GM13977 (cell line): ENCODE measurements at places on chromosomes 2 and 18.

- DNase-seq: no peak
Observed at GRCh38 chr2:64402876-64403275, 51.1 kb upstream of the LGALSL start.

- no peak for DNase-seq
Observed at GRCh38 chr2:39996653-39997080, 217.6 kb upstream of the THUMPD2 start.

DNA sequence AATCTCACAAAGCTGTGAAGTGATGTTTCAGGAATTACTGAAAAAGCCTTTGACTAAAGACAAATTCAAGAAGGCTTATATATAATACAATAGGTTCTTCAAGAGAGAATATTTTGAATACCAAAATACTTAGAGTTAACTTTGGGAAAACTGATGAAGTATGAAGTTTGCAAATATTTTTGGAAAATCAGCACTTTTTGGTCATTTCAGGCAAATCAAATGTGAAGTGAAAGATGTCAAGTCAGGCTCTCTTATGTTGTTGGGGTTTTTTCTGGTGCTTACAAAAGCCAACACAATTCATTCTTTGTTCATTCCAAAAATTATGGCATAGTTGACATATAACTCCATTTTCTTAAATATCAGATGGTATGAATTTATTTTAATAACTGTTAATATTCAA is 14.7 kb upstream of the ASNSD1 start:
- no peak for DNase-seq

- no peak for DNase-seq
Observed at GRCh38 chr2:195009202-195009601, 647.8 kb upstream of the SLC39A10 start.

DNA sequence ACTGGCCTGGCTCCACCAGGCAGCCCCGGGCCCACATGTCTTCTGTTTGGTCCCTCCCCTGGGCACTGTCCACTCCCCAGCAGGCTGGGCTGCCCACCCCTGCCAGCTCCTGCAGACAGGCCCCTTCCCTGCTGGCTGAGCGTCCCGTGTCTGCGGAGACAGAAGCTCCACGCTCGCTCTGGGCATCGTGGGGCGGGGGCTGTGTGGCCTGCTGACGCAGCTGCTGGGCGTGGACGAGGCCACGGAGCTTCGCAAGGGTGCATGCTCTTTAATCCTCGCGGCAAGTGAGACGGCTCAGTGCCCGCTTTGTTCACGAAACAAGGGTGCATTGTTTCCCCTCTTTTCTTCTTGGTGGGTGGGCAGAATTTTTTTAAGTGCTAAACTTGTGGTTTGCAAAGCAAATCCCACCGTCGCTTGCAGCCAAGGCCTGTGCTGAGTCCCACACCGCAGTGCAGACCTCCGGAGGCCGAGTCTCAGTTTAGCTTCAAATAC is 132.8 kb upstream of the CTDP1 start:
- no peak for DNase-seq

GRCh38 chr2:162433491-162433890 is 89.6 kb downstream of the GCA start:
- no peak for DNase-seq

GRCh38 chr18:59570101-59570775 is 127.0 kb downstream of the CCBE1 start:
- no peak for DNase-seq

GRCh38 chr2:31205186-31205585 is 12.1 kb downstream of the CAPN14 start:
- no peak for DNase-seq

GRCh38 chr2:25899404-25899970 is 21.2 kb upstream of the ASXL2 start:
- no peak for DNase-seq

DNA sequence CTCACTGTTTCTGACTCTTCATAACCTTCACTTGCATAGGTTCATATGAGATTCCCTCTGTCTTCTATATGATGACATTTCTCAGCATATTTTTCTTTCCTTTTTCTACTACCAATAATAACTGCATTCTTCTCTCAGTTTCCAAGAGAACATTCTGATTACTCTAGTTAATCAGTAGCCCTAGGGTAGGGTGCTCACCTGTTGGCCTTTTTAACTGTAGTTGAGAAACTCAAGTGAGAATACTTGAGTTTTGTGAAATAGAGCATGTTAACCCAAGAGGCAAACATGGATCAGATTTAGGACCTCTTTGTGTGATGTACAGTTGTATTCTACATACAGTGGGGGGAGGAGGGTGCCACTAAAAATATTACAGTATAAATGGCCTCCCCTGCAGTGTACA is 308.0 kb downstream of the CMPK2 start:
- DNase-seq: no peak

GRCh38 chr2:199136242-199136641 is 321.5 kb downstream of the SATB2 start:
- no peak for DNase-seq

- DNase-seq: no peak
Observed at GRCh38 chr2:34949316-34949715, 1350.2 kb upstream of the FAM98A start.

- DNase-seq: no peak
Observed at GRCh38 chr2:23574919-23575654, 190.1 kb downstream of the KLHL29 start.

DNA sequence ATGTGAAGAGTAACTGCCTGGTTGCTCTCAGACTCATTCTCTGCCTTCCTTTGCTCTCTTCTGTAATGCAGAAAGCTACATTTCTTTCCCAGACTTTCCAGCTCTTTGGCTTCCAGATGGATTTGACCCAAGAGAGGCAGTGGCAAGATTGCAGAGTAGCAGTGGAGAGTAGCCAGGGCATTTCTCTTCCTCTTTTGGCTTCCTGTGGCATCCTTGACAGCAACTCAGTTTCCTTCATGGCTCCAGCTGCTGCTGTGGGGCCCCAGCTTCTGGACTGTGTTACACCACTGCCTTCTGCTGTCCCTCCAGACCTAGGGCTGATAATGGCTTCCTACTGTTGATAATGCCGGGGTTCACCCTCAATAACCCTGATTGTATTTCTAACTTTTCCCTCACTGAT is 469.4 kb upstream of the SPRED2 start:
- no peak for DNase-seq

DNA sequence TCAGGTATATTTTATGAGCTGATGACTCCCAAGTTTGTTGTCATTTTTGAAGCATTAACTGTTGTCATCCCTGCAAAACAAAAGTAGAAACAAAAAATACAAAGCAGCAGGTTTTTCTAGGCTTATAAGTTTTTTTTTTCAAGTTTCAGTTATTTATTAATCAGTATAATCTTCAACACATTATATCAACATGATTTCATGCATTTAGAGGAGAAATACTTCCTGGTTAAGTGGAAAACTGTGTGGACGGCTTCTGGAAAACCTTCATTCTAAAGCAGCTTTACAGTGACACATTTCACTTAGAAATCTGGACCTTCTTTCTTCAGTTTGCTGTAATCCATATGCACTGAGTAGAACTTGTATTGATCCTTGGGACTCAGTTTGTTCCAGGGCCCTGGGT is 34.6 kb upstream of the CD28 start:
- no peak for DNase-seq

GRCh38 chr2:209160800-209161588 is 262.9 kb upstream of the MAP2 start:
- DNase-seq: no peak

- DNase-seq: no peak
Observed at GRCh38 chr2:222514901-222515300, 90.6 kb downstream of the SGPP2 start.

DNA sequence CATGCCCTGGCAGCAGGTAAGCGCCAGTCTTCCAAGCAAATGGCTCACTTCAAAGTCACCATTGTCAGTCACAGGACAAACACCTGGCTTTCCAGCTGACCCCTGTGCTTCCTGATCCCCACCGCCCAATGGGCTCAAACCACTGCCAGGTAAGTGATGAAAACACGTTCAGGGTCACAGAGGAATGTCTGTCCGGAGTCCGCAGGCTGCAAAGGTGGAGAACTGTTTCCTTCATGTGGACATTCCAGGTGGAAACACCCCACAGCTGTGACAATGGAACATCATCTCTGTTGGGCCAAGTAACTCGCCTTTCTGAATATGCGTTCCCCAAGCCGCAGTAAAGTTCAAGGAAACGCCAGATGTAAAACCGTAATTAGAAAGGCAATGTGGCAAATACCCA is 86.0 kb downstream of the CRACDL start:
- no peak for DNase-seq

- DNase-seq: no peak
Observed at GRCh38 chr2:11777066-11777782, 30.8 kb downstream of the LPIN1 start.

DNA sequence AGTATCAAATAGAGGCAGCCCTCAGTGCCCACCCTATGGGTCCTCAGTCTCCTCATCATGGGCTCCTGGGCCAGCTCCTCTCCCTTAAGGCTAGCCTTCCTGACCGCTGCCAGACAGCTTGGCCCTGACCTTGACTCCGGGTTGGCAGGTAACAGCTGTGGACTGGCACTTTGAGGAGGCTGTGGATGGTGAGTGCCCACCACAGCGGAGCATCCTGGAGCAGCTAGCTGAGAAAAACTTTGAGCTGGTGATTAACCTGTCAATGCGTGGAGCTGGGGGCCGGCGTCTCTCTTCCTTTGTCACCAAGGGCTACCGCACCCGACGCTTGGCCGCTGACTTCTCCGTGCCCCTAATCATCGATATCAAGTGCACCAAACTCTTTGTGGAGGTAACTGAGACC is 19.0 kb downstream of the CAD start:
- no peak for DNase-seq

DNA sequence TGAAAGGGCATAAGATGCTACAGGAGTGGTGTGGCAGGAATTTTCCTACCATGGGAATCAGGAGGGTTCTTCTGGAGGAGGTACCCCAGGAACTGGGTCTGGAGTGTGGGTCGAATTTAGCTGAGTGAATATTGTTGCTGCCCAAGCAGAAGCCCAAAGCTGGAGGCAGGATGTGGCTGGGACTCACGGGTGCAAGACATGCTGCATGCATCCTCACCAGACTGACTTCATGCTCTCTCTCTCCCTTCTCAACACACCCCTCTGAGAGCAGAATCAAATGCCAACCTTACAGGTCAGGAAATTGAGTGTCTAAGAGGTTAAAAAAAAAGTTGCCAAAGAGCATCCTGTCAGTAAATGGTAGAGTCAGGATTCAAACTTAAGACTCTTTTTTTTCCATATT is 78.8 kb upstream of the TTC39C start:
- no peak for DNase-seq

DNA sequence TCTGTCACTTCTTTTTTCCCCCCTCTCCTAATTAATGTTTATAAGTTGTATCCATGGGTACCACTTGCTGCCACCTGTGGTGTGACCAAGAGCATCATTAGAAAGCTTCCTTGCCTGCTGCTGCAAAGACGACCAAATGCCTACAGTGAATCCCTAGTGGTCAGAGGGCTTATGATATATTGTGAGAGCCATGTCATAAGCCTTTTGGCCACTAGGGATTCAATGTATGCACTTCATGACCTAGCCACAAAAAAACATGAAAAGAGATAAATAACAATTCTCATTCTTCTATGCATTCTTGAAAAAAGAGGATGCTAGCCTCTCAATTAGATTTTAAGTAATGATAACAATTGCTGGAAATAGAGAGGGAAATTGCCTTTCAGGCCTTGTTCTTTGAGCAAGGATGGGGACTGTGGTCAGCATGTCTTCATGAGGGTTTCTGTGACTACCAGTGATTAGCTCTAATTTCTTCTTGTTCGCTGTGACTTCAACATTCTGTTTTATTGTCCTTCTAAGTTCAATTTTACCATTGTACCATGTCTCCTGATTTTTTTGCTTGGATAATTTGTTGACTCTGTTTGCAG is 435.3 kb downstream of the TGIF1 start:
- DNase-seq: peak; percentile 29

DNA sequence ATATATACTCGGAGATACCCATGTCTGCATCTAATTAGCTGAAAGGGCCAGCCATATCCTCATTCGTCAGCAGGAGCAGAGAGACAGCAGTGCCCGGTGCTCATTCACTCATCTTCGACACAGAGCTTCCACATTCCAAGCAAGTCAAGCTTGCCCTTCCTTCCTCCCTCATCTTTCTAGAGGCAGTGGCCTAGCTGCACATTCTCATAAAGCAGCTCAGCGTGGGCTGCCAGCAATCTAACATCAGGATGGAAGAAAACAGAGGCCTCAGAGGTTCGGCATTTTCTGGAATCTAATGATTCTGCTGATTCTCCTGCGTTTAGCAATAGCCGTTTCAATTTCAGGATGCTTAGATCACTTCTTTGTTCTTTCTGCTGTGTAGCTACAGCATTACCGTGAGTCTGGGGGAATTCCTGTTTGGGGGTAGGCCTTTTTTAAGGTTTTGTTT is 68.8 kb downstream of the CLHC1 start:
- no peak for DNase-seq

GRCh38 chr2:197799068-197799467 is 5.3 kb upstream of the PLCL1 start:
- DNase-seq: no peak

DNA sequence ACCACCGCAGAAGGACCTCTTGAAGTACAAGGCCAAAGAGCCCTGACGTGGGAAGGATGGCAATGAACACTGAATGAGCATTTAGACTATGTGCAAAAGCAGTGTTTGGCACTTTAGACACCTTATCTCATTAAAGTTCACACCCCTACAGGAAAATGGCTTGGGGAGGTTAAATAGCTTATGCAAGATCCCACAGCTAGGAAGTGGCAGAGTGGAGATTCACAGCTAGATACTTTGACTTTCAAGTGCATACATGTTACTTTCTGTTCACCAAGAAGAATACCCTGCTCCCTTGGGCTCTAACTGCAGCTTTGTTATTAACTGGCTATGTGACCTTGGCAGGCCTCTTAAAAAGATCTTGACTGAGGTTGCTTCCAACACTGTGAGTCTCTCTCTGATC is 58.2 kb downstream of the ICOS start:
- DNase-seq: no peak
